ENCODE measurements at places on chromosomes 3 and 15. TPM values are rescaled to one million over a fixed set of nuclear protein-coding genes. Genes with fewer than 3 reads are reported as not detected.

- H3K27me3 ChIP-seq: no peaks in the 10 kb centered on the region
- no peak for DNase-seq
- H3K4me1 ChIP-seq: peaks cover 1% of the 10 kb centered on the region
- no peak overlapping the region for H3K27ac ChIP-seq
- H3K36me3 ChIP-seq: peaks cover 64% of the 10 kb centered on the region
- no peak overlapping the region for H3K4me3 ChIP-seq
Measured at GRCh38 chr3:10019326-10019725, 6.9 kb upstream of the FANCD2 start.

GRCh38 chr3:170324962-170325361 is 32.6 kb upstream of the SKIL start:
- no peaks in the 10 kb centered on the region for H3K36me3 ChIP-seq
- no peak overlapping the region for H3K4me3 ChIP-seq
- no peaks in the 10 kb centered on the region for H3K27me3 ChIP-seq
- DNase-seq: no peak
- peaks cover 2% of the 10 kb centered on the region for H3K4me1 ChIP-seq
- no peak overlapping the region for H3K27ac ChIP-seq

DNA sequence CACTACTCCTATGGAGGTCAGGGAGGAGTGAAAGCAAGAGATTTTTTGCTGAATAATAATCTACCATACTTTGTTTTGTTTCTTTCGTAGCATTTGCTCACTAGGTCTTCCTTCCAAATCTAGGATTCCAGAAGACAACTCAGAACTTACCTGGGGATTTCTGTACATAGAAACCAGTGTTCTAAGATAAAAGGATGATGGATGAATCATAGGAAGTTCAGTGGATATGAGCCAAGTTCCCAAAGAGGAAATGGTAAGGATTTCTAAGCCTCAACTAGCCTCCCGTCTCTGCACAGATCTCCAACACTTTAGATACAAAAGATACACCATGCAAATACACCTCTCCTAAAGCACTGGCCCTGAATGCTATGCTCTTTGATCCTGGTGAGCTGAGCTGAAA is 283.9 kb downstream of the TAFA4 start:
- DNase-seq: no peak
- no peaks in the 10 kb centered on the region for H3K36me3 ChIP-seq
- no peaks in the 10 kb centered on the region for H3K4me1 ChIP-seq
- H3K4me3 ChIP-seq: no peak overlapping the region

- H3K27me3 ChIP-seq: peaks cover 21% of the 10 kb centered on the region
- H3K36me3 ChIP-seq: no peaks in the 10 kb centered on the region
- no peak for DNase-seq
- H3K27ac ChIP-seq: no peak overlapping the region
- no peak overlapping the region for H3K4me3 ChIP-seq
Measured at GRCh38 chr15:66147440-66147839, 106.1 kb downstream of the MEGF11 start.

Gene NR2E3
- total RNA-seq: not detected
